Activated CD4-positive, CD25-positive, alpha-beta regulatory T cell treated with anti-CD3 and anti-CD28 coated beads, Interleukin-2, amount 50 U/mL, for 24 hours (primary cell): ENCODE measurements at places on chromosomes 16 and 17.
A peak's percentile ranks its signal among the peaks of the same experiment; 100 is the strongest.

DNA sequence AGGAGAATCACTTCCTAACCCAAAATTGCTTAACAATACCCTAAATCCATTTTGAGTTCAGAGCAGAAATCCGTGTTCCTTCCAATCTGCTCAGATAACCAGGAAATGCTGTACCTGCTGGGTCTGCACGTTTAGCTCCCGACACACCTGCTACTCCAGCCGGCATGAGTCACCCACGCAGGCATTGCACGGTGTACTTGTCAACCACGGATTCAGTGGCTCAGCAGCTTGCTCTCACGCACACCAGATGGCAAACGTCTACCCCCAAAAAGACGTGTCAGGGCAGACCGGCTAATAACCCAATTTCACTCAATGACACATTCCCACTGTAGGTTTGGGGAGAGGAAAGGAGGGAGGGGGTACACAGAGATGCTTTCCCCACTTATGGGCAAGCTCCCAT lies 468.1 kb downstream of the SOX9 start:
- no peak for ATAC-seq

DNA sequence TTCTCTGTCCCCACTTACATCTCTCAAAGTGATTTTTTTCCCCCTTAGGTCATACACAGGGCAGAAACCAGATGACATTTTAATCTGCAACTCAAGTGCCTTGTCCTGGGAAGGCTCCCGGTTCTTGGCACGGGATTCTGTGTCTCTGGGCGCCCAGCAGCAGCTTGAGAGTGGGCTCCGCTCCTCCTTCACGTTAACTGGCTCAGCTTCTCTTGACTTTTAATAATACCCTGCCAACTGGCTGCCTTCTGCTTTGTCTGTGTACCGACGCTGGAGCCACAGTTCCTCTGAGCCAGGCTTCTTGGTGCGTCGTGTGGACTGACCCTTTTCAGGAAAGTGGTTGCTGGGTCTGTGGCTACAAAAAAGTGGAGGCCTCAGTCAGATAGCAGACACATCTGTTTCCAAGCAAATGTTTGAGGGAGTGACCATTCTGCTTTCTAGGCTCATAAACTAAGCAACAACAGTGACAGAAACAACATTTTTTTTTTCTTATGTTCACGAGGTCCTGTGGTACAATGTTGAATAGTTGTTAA lies 64.9 kb downstream of the IRF8 start:
- no peak for ATAC-seq

GRCh38 chr16:31138621-31139578 lies 3.4 kb upstream of the PRSS8 start:
- ATAC-seq: no peak

DNA sequence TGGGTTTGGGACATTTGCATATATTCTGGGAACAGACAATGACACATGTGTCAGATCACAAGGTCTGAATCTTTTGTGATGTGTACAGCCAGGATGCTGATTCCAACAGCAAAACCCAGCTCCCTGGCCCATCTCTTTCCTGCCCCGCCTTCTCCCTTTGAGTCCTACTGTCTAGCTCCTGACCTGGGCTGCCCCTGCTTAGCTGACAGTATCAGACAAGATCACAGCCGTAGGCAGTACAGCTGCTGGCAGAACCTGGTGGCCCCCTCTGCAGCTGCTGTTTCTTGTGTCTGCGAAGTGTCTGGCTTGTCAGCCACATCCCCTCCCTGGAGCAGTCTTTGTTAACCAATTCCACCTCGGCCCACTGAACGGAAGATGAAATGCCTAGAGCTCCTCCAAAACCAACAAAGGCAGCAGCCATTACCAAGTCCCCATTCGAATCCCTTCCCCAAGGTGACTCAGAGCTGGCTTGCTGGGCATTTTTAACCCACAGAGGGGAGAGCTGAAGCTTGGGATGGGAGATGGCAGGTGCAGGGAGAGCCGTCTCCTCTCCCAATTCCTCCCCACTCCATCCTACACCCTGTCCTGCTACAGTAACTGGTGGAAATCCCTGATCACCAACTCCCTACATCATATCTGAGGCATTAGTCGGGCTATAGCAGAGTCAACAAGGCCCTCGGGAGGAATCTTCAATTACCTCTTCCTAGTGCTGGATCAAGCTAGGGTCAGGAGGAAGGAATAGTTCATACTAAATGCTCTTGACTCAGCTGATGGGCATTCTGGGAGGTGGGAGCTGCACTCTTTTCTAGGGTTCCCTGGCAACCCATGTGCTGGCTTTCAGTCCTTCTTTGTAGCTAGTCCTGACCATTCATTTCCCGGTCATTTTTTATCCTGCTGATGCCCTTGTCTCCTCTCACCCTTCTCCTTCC lies 5.8 kb downstream of the PIPOX start:
- ATAC-seq: no peak

DNA sequence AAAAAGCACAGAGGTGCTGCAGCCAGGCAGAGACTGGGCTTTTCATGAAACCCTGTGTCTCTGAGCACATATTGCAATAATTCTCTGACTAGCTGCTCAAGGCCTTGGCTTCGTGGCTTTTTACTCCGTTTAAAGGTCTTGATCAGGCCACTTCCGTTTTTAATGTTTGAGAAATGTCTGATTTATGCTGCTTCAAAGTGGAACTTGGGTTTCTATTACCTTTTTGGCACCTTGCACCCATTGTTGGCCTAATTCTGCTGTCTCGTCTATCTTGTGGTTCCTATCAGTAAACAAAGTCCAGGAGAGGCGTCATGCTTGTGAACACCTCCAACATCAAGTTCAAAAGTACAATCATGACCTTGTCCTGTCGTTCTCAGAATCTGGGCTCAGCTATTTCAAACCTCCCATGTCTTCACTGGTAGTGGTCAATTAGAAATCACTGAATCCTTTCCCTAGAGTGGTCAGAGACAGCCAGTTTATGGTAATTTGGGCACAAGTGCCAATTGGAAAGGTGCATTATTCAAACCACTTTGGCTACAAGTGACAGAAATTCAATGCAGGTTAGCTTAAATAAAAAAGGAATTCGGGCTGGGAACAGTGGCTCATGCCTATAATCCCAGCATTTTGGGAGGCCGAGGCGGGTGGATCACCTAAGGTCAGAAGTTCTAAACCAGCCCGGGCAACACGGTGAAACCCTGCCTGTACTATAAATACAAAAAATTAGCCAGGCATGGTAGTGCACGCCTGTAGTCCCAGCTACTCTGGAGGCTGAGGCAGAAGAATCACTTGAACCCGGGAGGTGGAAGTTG lies 33.3 kb upstream of the METTL9 start:
- ATAC-seq: no peak

GRCh38 chr16:86777381-86777946 lies 199.1 kb downstream of the FOXL1 start:
- ATAC-seq: no peak

- no peak for ATAC-seq
These were observed 20.7 kb upstream of the PLCG2 start for GRCh38 chr16:81758376-81758775.

- ATAC-seq: no peak
These were observed 35.5 kb downstream of the PIMREG start for GRCh38 chr17:6479622-6480302.

- peak; percentile 75 for ATAC-seq
These were observed at the start of gene YBX2 for GRCh38 chr17:7294614-7295153. Gene YBX2 (minus strand): TSS chr17:7294639. CDS start chr17:7294500, 139 bp downstream.

GRCh38 chr16:78591682-78592103 lies 492.2 kb downstream of the WWOX start:
- ATAC-seq: no peak

GRCh38 chr17:76317535-76317934 lies 9.5 kb upstream of the QRICH2 start:
- ATAC-seq: no peak

DNA sequence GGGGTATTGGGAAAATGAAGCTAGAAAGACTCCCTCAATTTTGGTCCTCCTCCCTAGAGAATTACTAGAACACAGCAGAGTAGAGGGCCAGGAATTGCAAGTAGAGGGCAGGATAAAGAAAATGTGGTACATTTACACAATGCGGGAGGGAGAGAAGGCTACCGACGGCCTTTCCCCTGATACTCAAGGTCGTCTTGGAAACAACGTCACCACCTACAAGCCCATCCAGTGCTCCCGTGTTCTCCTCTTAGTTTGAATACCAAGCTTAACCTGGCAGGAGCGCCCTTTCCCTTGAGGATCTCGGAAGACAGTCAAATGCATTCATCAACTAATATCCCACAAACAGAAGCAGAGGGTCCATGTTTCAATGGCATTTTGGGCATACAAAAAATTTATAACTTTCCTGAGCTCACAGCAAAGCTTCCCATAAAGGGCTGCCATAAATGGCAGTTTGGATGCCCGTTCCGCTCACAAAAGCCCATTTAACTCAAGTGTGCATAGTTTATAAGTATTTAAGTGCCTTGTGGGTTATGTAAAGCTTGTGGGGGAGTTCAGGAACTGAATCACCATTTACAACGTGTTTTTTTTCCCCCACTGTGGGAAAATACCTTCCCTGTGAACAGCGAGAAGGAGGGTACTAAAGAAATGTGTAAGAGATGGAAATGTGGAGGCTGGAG lies 414.6 kb downstream of the SLC39A11 start:
- ATAC-seq: no peak

GRCh38 chr16:1108299-1109252 lies 12.5 kb upstream of the C1QTNF8 start:
- no peak for ATAC-seq

GRCh38 chr17:1067282-1067956 lies 70.5 kb downstream of the TIMM22 start:
- ATAC-seq: no peak

DNA sequence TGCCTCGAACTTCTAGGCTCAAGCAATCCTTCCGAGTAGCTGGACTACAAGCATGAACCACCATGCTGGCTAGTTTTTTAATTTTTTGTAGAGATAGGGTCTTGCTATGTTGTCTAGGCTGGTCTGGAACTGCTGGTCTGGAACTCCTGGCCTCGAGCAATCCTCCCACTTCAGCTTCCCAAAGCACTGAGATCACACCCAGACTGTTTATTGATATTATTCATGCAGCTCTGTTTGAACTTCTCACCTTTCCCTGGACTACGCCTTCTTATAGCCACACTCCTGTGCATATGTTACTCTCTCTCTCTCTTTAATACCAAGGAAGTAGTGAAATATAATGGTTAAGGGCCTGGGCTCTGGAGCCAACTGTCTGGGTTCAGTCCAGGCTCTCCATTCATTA lies 4.6 kb downstream of the COG7 start:
- no peak for ATAC-seq

GRCh38 chr17:34633760-34634159 lies 54.4 kb downstream of the TMEM132E start:
- no peak for ATAC-seq

- ATAC-seq: no peak
These were observed 17.2 kb downstream of the SLC16A6 start for GRCh38 chr17:68273722-68274121.

DNA sequence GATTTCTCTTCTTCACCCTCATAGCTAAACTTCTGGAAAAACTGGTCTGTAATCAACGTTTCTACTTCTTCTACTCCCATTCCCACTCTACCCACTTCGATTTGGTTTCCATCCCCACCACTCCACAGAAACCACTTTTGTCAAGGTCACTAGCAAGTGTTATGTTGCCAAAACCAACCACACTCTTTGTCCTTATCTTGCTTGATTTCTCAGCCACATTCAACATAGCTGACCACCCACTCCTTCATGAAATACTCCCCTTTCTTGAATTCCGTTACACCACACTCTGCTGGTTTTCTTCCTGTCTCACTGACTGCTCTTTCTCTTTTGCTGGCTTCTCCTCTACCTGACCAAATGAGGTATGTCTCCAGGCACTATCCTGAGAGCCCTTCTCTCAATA lies 11.9 kb downstream of the IKZF3 start:
- ATAC-seq: no peak

GRCh38 chr17:50169881-50170459 lies 4.2 kb downstream of the SGCA start:
- no peak for ATAC-seq

GRCh38 chr17:80652756-80653330 lies 108.2 kb downstream of the RPTOR start:
- ATAC-seq: no peak

DNA sequence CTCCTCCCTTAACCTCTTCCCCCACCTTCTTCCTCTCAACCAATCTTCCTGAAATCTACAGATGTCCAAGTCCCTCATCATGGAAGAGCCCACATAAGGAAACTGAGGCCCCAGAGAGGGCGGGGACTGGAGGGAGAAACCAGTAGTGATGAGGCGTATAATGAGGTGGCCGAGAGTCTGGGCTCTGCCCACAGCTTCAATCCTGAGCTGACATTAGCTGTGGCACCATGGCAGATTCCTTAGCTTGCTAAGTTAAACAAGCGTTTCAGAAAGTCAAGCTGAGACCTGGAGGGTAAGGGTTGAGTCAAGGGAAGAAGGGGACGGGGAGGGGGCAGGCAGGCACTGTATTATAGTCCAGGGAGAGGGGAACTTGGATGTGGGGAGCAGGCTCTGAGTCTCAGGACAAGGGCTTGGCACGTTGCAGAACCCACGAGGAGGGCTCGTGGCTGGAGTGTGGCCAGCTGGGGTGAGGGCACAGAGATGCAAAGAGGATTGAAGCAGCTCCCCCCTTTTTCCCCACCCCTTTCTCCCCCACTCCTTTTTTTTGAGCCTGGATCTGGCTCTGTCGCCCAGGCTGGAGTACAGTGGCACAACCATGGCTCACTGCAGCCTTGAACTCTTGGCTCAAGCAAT lies 13.3 kb downstream of the ARHGAP23 start:
- no peak for ATAC-seq

DNA sequence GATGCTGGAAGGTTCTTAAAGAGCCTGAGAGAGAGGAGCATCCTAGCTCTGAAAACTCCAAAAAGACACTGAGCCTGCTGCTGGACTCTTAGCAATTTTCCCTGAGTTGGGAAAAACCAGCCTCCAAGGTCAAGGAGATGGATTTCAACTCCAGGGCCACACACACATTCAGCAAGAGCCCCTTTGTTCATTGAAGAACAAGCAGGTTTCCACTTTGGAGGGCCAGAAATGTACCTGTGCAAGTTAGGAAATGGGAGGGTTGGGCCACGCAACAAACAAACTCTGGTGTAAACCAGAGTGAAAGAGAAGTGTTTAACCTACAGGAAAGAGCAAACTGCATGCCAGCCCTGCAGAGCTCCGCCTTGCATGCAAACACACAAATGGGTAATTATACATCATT lies 264.8 kb upstream of the RPL38 start:
- ATAC-seq: no peak

- ATAC-seq: no peak
These were observed 8.2 kb upstream of the DRG2 start for GRCh38 chr17:18079543-18079942.

DNA sequence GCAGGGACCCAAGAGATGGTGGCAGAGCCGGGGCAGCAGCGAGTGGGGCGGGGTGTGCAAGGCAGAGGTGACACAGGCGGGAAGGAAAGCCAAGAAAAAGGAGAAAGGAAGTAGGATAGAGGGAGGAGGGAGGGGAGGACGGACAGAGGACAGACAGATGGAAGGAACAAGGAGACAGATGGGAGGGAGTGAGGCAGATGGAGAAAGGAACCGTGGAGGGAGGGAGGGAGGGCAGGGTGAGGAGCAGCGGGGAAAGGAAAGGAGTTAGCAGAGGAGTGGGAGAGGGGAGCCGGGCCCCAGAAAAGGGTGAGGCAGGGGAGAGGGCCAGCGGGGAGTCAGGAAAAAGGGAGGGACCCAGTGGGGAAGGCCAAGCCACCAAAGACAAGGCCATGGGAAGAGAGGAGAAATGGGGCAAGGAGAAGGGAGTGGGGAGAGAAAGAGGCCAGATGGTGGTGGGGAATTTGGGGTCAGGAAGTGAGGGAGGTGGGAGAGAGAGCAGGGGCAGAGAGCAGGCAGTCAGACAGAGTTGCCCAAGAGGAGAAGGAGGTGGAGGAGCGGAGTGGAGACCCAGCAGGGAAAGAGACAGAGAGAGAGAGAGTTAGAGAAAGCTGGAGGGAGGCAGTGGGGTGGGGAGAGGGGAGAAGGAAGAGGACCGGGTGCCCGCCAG lies 13.2 kb upstream of the ASGR1 start:
- no peak for ATAC-seq

GRCh38 chr17:77886387-77886728 lies 72.1 kb upstream of the TNRC6C start:
- no peak for ATAC-seq
